ENCODE measurements at places on chromosomes 5 and 9. TPM values are rescaled to one million over a fixed set of nuclear protein-coding genes. Genes with fewer than 3 reads are reported as not detected.

Gene RBM22
- polyA plus RNA-seq, result 10.7 TPM

Gene CDH6
- polyA plus RNA-seq, result 0.67 TPM

Gene LCNL1
- not detected for polyA plus RNA-seq

Gene PCDHB10
- 0.07 TPM for polyA plus RNA-seq

DNA sequence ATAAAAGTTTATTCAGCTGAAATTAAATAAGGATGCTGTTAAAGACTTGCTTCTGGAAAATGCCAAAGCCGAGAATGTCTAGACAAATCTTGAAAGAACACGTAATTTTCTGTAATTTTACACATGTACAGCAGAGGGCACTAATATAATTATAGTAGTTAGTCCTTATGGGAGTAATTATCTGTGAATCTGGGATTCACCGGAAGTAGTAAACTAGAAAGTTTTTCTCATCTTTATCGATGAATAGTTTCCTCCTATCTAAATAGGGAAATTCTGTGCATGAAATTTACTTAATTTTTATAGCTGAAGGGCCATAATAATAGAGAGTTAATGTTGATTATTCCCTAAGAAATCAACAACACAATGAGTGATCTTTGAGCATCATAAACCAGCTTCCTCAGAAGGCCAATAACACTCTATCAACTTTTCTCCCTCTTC, 18.4 kb upstream of the CNTLN start:
- no peaks in the 10 kb centered on the region for H3K27me3 ChIP-seq
- no peak for DNase-seq
- H3K4me1 ChIP-seq, result peaks cover 15% of the 10 kb centered on the region
- no peak overlapping the region for H3K27ac ChIP-seq

- H3K4me1 ChIP-seq, result no peaks in the 10 kb centered on the region
- H3K27ac ChIP-seq, result no peak overlapping the region
- DNase-seq, result no peak
These were observed 346.9 kb downstream of the DEPDC1B start for GRCh38 chr5:60352992-60353599.

Gene ZNF618
- polyA plus RNA-seq, result 3.7 TPM

GRCh38 chr9:111937781-111938426, 41.3 kb downstream of the UGCG start:
- H3K4me3 ChIP-seq, result no peak overlapping the region
- no peaks in the 10 kb centered on the region for H3K36me3 ChIP-seq
- no peaks in the 10 kb centered on the region for H3K27me3 ChIP-seq

Gene CHSY3
- 2.0 TPM for polyA plus RNA-seq

- DNase-seq, result no peak
- H3K27ac ChIP-seq, result no peak overlapping the region
- H3K4me3 ChIP-seq, result no peak overlapping the region
- H3K4me1 ChIP-seq, result no peaks in the 10 kb centered on the region
These were observed 155.0 kb upstream of the MVB12B start for GRCh38 chr9:126171641-126172040.

Gene NOXA1
- 2.4 TPM for polyA plus RNA-seq

DNA sequence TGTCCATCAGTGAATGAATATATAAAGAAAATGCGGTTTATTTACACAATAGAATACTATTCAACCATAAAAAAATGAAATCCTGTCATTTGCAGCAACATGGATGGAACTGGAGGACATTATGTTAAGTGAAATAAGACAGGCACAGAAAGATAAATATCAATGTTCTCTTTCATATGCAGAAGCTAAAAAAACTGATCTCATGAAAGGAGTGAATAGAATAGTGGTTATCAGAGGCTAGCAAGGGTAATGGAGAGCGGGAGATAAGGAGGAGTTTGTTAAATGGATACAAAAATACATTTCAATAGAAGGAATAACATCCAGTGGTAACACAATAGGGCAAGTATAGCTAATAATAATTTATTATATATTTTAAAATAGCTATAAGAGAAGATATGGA, 65.0 kb downstream of the AGTPBP1 start:
- H3K4me1 ChIP-seq, result no peaks in the 10 kb centered on the region
- no peak overlapping the region for H3K27ac ChIP-seq
- no peaks in the 10 kb centered on the region for H3K27me3 ChIP-seq
- DNase-seq, result no peak

- no peak overlapping the region for H3K4me3 ChIP-seq
- H3K36me3 ChIP-seq, result no peaks in the 10 kb centered on the region
- H3K27ac ChIP-seq, result no peak overlapping the region
- peaks cover 4% of the 10 kb centered on the region for H3K4me1 ChIP-seq
- DNase-seq, result no peak
These were observed 5.5 kb downstream of the CNOT6 start for GRCh38 chr5:180499684-180500083.

DNA sequence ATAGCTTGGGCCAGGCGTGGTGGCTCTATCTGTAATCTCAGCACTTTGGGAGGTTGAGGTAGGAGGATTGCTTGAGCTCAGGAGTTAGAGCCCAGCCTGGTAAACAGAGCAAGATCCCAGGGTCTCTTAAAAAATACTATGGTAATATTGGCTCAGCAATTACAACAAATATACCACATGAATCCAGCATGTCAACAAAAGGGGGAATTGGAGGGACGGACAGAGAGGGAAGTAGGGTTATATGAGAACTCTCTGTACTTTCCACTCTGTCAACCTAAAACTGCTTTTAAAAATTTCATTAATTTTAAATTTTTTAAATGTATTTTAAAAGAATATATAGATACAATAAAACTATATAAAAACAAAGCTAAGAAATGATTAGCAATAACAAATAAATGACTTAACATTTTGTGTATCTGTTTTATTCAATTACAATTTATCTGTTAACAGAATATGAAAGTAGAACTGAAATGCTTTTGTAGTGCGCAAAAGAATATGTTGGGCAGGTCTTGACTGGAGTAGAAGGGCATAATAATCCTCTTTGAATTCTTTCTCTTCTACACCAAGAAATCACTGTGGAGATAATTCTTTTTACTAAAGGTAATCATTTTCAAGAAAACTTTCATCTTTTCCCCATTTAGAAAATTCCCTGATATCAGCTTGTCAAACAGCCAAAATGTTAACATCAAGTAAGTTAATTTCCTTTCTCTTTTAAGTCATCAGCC, 12.9 kb upstream of the CDC42SE2 start:
- H3K36me3 ChIP-seq, result no peaks in the 10 kb centered on the region
- H3K4me3 ChIP-seq, result no peak overlapping the region
- no peaks in the 10 kb centered on the region for H3K27me3 ChIP-seq
- H3K27ac ChIP-seq, result no peak overlapping the region
- DNase-seq, result no peak

Gene FNBP1
- 9.7 TPM for polyA plus RNA-seq

DNA sequence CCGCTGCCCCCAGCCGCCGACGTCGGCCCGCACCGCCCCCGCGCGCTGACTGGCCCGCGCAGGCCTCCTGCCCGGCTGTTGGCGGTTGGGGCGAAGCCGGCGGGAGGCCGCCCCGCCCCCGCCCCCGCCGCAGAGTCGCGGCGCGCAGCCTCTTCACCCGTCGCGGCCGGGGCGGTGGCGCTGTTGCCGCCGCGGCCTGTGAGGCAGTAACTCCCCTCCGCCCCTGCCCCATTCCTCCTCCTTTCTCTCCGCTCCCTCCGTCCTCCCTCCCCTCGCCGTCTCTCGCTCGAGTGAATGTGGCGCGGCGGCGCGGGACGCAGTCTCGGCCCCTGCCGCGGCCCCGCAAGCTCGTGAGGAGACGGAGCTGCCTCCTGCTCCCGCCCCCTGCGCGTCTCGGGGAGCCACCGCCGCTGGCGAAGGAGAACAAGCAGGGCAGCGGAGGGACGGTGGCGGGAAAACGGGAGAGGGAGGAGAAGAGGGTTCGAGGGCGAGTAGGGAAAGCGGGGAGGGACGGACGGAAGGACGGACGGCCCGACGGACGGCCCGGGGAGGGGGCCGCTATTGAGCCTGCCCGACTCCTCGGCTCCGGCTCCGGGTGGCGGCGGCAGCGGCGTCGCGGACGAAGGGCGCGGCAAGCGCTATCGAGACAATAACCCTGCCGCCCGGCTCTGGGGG, 637 bp upstream of the ERBIN start:
- peaks cover 6% of the 10 kb centered on the region for H3K4me1 ChIP-seq
- DNase-seq, result peak; percentile 83
- no peaks in the 10 kb centered on the region for H3K36me3 ChIP-seq
- peak overlapping the region; percentile 86 for H3K4me3 ChIP-seq
- H3K27ac ChIP-seq, result peak overlapping the region; percentile 99

Gene PCDHB5
- 0.17 TPM for polyA plus RNA-seq

Gene RAB14
- polyA plus RNA-seq, result 48.2 TPM

DNA sequence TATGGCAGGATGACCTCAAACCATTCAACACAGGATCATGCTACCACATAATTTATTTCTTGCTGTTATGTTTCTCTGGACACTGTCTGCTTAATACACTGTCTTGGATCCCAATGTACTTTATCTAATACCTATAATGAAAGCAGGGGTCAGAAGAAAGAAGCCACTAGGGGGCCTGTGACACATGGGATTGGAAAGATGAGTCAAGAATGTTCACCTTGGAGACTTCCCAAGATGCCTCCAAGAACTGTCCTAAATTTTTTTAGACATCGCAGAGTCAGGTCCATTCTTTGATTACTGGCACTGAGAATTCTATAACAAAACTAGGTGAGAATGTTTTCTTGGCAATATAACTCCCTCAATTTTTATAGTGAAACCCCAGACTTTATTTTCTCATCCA, 305.8 kb upstream of the SMARCA2 start:
- no peaks in the 10 kb centered on the region for H3K4me1 ChIP-seq
- no peak overlapping the region for H3K4me3 ChIP-seq
- H3K27me3 ChIP-seq, result no peaks in the 10 kb centered on the region
- H3K36me3 ChIP-seq, result no peaks in the 10 kb centered on the region
- DNase-seq, result no peak
